ENCODE measurements at places on chromosomes 6 and 20. TPM values are rescaled to one million over a fixed set of nuclear protein-coding genes. Genes with fewer than 3 reads are reported as not detected.

The PRND gene
- not detected for total RNA-seq

The JAG1 gene
- 58.4 TPM for total RNA-seq

DNA sequence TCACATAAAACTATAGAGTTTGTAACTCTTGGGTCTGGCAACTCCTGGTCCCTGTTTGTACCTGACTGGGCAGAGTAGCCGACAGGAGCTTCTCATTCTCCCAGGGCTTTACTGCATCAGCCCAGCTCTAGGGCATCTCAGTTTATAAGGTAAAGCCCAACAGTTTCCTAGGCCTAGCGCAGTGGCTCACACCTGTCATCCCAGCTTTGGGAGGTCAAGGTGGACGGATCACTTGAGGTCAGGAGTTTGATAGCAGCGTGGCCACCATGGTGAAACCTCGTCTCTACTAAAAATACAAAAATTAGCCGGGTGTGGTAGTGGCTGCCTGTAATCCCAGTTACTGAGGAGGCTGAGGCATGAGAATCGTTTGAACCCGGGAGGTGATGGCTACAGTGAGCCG lies 47.8 kb downstream of the ATP9A start:
- no peak for DNase-seq

- DNase-seq = no peak
Measured at GRCh38 chr20:41290804-41291389, 26.6 kb downstream of the ZHX3 start.

DNA sequence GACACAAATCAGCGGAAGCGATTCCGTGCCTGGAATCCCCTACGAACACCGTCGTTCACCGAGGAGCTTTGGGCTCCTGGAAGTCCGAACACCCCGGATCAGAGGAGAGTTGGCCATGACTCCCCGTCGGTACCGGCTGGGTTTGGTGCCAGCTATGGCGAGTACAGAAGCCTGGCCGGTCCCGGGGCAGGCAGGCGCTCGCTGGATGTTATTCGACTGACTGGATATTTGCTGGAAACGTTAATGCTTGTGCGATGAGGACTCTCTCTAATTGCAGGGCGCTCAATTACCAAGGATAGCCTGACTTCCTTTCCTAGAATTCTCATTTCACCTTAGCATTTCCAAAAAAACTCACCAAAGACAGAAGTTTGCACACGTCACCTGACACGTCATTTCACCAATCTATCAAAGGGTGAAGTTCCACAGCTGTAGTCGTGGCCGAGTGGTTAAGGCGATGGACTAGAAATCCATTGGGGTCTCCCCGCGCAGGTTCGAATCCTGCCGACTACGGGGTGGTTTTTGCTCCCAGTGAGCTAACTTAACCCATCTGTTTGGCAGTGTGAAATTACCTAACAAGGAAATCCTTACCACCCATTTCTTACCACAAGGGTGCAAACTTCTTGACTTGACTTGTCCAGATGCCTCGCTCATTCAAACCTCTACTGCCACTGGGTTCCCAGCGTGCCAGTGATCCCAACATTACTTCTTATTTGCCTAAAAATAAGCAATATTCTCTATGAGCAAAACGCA lies 22.7 kb upstream of the ZNF184 start:
- no peak for DNase-seq

DNA sequence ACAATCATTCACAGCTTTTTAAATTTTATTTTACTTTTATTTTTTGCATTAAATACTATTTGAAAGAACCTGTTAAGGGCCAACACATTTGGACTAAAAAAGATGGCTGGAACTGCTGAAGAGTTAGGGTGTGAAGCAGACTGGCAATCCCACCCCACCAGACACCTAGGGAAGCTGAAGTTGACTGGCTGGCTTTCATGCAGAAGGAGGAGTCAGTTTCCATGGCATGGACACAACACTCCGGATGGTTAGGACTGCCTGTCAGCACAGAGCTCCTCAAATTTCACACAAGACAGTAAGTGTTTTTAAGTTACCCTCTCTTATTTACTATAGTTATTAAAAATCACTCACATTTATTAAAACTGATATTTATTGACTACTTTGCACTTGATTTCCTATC lies at the start of gene ANKRD66:
Gene ANKRD66, plus strand, starts transcription at position 238 of the 400 bp plus-strand sequence. CDS start 5,016 bp downstream, outside the sequence.
- DNase-seq = no peak

Measured in type B pancreatic cell (in vitro differentiated cells).